Neural crest cell (in vitro differentiated cells): ENCODE measurements at places on chromosomes 6 and 20.

DNA sequence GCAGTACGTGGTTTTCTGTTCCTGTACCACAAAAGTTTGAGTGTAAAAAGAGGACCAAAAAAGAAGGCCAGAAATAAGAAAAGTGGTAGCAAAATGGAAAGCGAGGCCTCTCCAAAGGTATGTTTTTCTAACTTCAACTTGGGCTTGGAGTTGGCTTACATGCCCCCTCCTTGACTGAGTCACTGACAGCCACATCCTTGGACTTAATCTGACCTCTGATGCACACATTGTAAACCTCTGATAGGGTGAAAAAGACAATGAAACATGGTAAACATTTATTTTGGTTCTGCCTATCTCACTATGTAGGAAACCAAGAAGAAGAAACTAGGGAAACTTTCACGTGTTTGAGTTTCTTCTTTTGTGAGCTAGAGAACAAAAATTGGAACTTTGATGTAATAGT lies 503.2 kb upstream of the ID4 start:
- DNase-seq: no peak

- DNase-seq: no peak
Measured at GRCh38 chr20:32385541-32385940, 27.4 kb downstream of the ASXL1 start.

DNA sequence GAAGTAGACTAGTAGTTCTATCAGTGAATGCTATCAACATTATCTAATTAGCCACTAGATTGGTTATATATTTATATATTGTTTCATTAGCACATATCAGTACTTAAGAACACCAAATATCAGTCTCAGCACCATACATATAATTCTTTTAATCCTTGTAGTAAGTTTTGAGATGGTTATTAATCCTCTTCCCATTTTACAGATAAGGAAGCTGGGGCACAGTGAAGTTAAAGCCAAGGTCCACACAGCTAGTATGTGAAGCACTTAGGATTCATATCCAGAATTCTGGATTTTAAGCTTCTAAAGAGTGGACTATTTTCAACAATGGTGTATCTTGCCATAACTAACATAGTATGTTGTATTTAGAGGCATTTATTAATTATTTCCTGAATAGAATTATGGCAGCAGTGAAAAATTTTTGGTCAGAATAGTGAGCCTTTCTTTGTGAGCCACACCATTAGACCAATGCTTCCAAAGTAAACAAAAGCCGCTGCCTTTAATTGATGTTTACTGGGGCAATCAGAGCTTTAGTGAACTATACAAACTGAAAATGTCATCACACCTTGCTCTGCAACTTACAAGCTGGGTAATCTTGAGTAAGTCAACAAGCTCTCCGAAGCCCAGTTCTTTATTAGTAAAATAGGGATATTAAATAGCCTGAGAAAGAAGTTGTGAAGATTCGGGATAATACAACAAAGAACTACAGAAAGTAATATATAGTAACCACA lies 41.9 kb upstream of the HBS1L start:
- no peak for DNase-seq

DNA sequence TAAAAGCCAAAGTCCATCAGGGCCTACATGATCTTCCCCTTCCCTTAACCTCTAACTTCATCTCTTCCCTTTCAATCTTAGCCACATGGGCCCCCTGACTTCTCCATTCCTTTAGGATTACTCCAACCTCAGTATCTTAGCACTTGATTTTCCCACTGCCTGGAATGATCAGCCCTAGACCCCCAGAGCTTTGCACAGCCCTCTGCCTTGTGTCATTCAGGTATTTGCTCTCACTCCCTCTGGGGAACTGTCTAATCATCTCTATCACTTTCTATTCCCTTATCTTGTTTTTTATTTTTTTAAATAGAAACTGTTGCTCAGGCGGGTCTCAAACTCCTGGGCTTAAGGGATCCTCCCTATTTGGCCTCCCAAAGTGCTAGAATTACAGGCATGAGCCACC lies 13.3 kb upstream of the ZNFX1 start:
- DNase-seq: no peak

GRCh38 chr6:157770946-157771345 lies 52.1 kb upstream of the SNX9 start:
- no peak for DNase-seq

DNA sequence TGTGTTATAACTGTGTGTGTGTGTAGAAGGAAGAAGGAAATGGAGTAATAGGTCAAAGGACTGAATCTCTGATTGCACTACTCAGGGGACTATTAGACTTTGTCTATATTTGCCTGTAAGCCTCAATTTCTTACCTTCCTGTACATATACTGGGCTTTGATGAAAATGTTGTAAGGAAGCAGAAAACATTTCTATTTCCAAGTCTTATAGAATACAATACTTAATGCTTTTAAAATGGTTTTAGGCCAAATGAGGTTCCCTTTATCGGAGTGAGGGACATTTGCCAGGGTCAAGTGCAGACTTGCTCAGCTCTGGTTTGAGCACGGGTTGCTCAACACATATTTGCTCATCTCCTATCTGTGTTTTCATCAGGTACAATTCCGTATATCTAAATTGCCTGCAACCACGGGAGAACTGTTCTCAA lies 28.3 kb downstream of the MEP1A start:
- no peak for DNase-seq

DNA sequence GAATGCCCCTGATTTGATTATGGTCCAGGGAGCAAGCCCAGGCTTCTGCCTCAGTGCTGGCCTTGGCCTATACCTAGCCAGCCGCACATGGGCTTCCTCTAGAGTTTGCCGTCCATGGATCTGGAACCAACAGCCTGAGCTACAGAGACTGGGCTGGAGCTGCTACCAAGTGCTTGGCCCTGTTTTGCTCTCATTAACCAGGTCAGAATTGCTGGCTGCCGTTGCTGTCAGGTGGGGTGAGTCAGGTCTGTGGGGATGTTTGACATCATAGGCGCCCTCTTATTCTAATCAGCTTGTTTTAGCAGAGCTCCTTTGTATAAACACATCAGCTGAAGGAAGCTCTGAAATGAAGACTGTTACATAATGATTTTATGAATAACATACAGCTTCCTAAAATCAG lies 83.1 kb upstream of the PHACTR2 start:
- no peak for DNase-seq
